ENCODE measurements at places on chromosomes 6 and 20.

DNA sequence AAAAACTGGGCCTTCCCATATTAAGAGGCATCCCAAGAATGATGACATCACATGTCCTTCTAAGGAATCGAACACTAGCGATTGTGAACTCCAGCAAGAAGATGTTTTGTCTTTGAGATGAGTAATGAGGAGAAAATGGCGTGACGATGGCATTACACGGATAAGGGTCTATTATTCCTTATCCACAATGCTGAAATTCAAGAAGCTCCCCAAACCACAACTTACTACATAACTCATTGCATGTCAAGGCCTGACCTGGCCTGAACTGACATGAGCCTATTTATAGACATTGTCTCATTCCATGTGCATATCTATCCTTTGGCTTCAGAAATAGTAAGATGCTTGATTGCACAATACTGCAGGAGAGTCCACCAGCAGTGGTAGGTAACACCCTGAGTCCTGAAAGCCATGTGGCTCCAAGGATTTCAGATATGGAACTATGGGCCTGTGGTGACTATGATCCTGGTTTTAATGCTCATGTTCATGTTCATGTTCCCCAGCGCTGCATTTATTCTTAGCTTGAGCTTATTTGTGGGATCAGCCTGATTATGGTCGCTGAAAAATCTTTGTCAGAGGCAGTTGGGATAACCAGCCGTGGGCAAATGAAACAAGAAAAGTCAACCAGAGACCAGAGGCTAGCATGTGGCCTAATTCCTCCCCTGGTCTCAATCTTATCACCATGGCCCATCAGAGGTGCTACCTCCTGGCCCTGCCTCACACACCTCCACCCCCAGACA lies 183.2 kb upstream of the JARID2 start:
- no peak overlapping the region for H3K4me3 ChIP-seq
- H3K27me3 ChIP-seq, result no peaks in the 10 kb centered on the region
- H3K27ac ChIP-seq, result no peak overlapping the region
- H3K36me3 ChIP-seq, result no peaks in the 10 kb centered on the region
- H3K4me1 ChIP-seq, result no peaks in the 10 kb centered on the region

GRCh38 chr20:63652192-63652980 lies 838 bp downstream of the STMN3 start:
- H3K27ac ChIP-seq, result no peak overlapping the region
- H3K4me3 ChIP-seq, result peak overlapping the region; percentile 52
- DNase-seq, result no peak
- no peaks in the 10 kb centered on the region for H3K36me3 ChIP-seq

- no peaks in the 10 kb centered on the region for H3K27me3 ChIP-seq
- DNase-seq, result no peak
- no peaks in the 10 kb centered on the region for H3K36me3 ChIP-seq
- H3K4me1 ChIP-seq, result no peaks in the 10 kb centered on the region
- H3K27ac ChIP-seq, result no peak overlapping the region
- no peak overlapping the region for H3K4me3 ChIP-seq
Observed at GRCh38 chr6:53627391-53628218, 38.0 kb downstream of the KLHL31 start.

DNA sequence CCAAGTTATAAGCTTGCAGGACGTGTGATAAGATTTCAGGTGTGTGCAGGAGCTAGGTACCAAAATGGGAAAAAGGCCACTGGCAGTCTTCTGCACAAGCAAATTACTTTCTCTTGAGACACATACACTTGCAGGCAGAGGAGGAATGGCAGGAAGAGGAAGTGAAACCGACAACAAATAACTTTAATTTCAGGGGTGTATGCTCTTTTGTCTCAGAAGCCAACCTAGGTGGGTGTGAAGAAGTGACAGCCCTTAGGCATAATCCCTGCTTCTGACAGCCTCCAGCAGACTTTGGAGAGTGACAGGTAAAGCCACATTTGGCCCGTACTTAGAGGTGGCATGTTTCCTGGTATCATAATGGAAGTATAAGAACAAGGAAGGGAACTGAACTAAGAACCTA lies 118.8 kb upstream of the TRAF3IP2 start:
- no peak overlapping the region for H3K4me3 ChIP-seq
- H3K27me3 ChIP-seq, result no peaks in the 10 kb centered on the region
- no peaks in the 10 kb centered on the region for H3K4me1 ChIP-seq
- DNase-seq, result no peak

DNA sequence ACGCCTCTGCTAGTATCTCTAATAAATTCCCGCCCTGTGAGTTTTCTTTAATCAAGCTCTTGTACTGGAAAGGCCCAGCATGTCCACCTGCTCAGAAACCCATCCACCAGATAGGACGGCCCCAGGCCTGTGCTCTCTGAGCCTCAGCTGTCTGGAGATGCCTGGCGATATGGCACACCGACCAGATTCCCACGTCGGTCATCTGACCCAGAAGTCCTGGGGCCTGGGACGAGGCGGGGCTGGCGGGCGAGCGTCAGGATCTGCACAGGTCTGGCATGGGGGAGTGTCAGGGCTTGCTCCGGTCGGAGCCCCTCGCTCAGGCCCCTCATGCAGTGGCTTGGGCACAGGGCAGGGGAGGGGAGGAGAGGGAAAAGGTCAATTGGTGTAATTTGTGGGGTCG lies 10.2 kb downstream of the RNASET2 start:
- DNase-seq, result no peak
- H3K27ac ChIP-seq, result no peak overlapping the region
- no peaks in the 10 kb centered on the region for H3K27me3 ChIP-seq
- H3K4me1 ChIP-seq, result peaks cover 2% of the 10 kb centered on the region
- no peak overlapping the region for H3K4me3 ChIP-seq
- 0 out of 2 replicates have a peak, but pooled peaks cover 3% of the 10 kb centered on the region for H3K36me3 ChIP-seq

DNA sequence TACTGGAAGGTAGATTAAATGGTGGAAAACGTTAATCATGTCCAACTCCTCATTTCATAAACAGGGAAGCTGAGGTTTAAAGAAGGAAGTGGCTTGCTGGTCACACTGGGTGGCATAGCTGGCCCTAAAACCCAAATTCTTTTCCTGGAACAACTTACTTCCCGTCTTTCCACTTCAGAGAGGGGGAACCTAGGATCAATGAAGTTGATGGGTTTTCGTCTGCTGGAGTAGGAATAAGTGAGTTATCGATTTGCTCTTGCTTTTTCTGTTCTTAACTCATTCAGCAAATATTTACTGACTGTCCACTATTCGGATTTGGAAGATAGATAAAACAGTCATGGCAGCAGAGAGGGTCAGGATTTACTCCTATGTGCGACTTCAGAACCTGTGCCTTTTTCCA lies 1.2 kb upstream of the SYS1 start:
- DNase-seq, result no peak
- 0 out of 2 replicates have a peak, but pooled peaks cover 2% of the 10 kb centered on the region for H3K36me3 ChIP-seq
- H3K27ac ChIP-seq, result no peak overlapping the region
- H3K27me3 ChIP-seq, result no peaks in the 10 kb centered on the region

DNA sequence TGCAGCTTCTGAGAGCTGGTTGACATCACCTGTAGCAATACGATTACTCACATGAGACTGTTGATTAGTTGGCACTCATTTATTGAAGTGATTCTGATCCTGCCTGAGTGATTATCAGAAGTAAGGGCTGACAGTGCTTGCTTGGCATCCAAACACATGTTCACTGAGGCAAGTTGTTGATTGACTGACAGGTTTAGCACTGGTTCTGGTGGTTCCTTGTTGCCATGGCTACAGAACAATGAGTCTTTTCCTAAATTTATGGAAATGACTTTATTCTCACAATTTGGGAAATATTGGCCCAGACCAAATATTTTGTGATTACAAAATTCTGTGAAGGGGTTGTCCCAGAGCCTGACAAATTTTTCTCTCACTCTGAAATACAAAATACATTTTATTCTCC lies 146.0 kb upstream of the RAB32 start:
- no peak overlapping the region for H3K4me3 ChIP-seq
- no peaks in the 10 kb centered on the region for H3K4me1 ChIP-seq
- H3K36me3 ChIP-seq, result no peaks in the 10 kb centered on the region
- no peak for DNase-seq
- H3K27ac ChIP-seq, result no peak overlapping the region

- H3K4me3 ChIP-seq, result no peak overlapping the region
- H3K4me1 ChIP-seq, result no peaks in the 10 kb centered on the region
- H3K27ac ChIP-seq, result no peak overlapping the region
- no peaks in the 10 kb centered on the region for H3K36me3 ChIP-seq
Observed at GRCh38 chr6:135314543-135314942, 133.4 kb downstream of the MYB start.

- H3K4me1 ChIP-seq, result no peaks in the 10 kb centered on the region
- no peak for DNase-seq
- H3K4me3 ChIP-seq, result no peak overlapping the region
- H3K27ac ChIP-seq, result no peak overlapping the region
Observed at GRCh38 chr6:137740091-137740755, 126.8 kb upstream of the TNFAIP3 start.

DNA sequence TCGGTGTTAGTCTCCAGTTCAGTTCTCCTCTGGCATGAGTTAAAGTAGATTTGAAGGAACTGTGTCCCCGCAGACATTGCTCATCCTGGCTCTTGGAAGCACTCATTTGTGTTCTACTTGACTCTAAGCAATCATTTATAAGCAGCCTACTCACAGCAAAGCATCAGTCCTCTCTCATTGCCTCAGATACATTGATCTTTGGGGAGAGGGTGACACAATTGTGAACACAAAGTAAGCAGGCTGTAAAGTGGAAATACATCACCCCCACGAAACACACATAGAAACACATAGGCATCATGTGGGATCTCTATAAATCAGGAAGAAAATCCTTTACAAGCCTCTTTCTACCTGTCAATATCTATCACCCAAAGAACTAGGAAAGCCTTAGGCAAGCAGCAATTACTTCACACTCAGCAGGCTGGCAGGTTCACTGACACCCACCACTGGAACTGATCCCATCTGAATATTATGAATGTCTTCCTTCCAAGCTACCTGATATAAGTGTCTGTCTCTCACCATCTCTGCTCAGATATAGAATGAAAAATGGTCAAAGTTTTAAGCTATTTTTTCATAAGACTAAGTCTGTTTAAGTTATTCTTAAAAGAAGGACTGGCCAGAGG lies 675.8 kb downstream of the HACE1 start:
- H3K27ac ChIP-seq, result no peak overlapping the region
- no peaks in the 10 kb centered on the region for H3K36me3 ChIP-seq
- no peak overlapping the region for H3K4me3 ChIP-seq
- no peaks in the 10 kb centered on the region for H3K27me3 ChIP-seq
- DNase-seq, result no peak

DNA sequence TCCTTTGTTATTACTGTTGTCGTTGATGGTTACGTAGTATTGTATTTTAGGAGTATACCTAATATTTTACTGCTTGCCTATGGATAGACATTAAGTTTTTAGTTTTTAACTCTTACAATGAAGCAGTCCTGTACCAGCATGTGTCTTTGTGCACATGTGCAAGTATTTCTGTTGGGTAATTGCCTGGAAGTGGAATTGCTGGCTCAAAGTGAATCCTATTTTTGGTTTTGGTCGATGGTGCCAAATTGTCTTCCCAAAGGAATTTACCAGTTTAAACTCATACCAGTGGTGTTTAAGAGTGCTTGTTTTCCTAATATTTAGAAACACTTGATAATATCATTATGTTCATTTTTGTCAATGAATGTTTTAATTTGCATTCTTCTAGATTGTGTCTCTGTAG lies 75.5 kb downstream of the ANKS1A start:
- H3K36me3 ChIP-seq, result no peaks in the 10 kb centered on the region
- DNase-seq, result no peak
- H3K4me3 ChIP-seq, result no peak overlapping the region
- no peak overlapping the region for H3K27ac ChIP-seq

GRCh38 chr6:55974688-55975087 lies 99.3 kb upstream of the BMP5 start:
- H3K4me1 ChIP-seq, result no peaks in the 10 kb centered on the region
- no peak overlapping the region for H3K27ac ChIP-seq
- no peak overlapping the region for H3K4me3 ChIP-seq
- H3K27me3 ChIP-seq, result no peaks in the 10 kb centered on the region
- no peak for DNase-seq
- no peaks in the 10 kb centered on the region for H3K36me3 ChIP-seq

GRCh38 chr6:129593233-129593564 lies 116.8 kb downstream of the ARHGAP18 start:
- H3K4me3 ChIP-seq, result no peak overlapping the region
- no peaks in the 10 kb centered on the region for H3K36me3 ChIP-seq
- no peak overlapping the region for H3K27ac ChIP-seq
- H3K4me1 ChIP-seq, result no peaks in the 10 kb centered on the region

DNA sequence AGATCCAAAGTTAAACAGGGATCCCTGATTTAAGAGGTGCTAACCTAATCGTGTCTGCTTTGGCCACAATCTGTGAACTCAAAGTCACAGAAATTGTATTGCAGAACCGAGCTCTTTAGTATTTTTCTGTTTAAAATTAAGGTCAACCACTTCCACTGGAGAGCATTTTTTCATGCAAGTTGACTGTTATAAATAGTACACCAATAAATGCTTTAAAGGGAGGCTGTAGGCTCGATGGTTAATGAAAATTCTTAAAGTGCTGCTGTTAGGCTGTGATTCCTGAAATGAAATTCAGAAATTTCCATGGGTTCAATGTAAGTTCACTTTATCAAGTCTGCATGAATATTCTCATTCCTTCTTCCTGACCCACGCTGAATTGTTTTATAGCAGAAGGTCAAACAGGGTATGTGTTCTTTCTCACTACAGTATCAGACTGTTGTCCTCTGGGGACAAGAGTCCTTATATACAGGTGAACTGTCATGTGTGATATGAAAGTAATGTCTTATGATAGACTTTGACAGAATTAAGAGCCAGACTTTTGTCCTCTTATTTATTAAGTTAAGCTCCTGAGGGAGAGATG lies 92.5 kb upstream of the HDGFL1 start:
- H3K4me1 ChIP-seq, result no peaks in the 10 kb centered on the region
- no peaks in the 10 kb centered on the region for H3K27me3 ChIP-seq
- no peak for DNase-seq
- no peak overlapping the region for H3K27ac ChIP-seq

DNA sequence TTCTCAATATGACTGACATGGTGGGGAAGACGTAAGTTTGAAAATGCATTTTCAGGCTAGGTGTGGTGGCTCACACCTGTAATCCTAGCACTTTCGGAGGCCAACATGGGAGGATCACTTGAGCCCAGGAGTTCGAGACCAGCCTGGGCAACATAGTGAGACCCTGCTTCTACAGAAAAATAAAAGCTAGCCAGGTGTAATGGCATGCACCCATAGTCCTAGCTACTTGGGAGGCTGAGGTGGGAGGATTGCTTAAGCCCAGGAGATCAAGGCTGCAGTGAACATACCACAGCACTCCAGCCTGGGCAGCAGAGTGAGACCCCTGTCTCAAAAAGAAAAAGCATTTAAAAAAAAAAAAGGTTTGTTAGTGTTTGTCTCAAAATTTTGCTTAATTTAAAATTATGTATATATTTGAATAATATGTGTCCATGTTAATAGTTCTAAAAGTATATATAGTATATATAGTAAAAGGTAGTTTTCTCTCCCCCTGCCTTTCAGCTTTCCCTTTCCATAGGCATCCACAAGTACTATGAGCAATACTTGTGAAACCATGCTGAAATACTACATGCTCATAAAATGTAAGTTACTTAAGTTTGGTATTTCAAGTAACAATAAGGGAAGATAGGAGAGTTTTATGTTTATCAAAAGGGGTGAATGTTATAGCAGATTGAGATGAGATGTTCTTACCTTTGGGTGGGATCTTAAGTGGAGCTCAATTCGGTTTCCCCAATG lies 15.1 kb downstream of the PTPRA start:
- H3K27ac ChIP-seq, result no peak overlapping the region
- H3K27me3 ChIP-seq, result no peaks in the 10 kb centered on the region
- no peaks in the 10 kb centered on the region for H3K4me1 ChIP-seq
- DNase-seq, result no peak
- no peaks in the 10 kb centered on the region for H3K36me3 ChIP-seq
